ENCODE measurements at places on chromosomes 1 and 21.

GRCh38 chr21:23160914-23161313 lies 2162.7 kb downstream of the NCAM2 start:
- no peak for DNase-seq

DNA sequence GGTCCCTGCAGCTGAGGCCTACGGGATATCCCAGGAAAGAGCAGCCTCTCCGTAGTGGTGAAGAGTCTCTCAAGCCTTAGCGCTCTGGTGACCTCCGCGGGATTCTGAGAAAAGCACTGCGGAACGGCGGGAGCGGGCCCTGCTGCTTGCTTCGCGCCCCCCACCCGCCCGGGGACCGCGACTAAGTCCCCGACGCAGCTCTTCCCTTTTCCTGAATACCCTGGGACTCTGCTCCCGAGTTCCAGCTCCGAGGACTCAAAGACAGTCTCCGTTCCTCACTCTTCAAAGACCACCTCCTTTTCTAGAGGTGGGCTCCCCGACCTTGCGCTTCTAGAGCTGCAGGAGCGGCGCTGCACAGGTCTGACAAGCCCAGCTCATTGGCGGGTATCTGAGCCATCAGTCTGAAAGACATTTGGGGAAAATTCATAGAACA lies 3.6 kb upstream of the PRRX1 start:
- no peak for DNase-seq

- DNase-seq, result peak; percentile 83
Measured at GRCh38 chr1:117627546-117628130, 21.8 kb downstream of the TENT5C start.

DNA sequence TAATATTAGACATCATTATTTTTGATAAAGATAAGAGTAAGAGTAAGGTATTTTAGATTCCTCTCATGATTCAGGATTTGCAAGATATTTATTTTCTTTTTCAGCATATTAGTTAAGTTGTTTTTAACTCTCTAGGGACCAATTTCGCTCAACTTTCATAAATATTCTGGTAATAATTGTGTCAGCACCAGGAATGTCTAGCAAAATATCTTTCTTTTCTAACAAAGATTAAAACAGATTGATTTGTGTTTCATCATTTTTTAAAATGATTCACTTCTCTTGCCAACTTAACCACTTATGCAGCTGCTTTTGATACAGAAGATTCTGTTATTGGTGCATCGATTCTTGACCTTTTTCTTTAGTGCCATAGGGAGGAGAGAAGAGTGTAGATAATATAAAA lies 172.8 kb upstream of the PTGFR start:
- DNase-seq, result no peak

DNA sequence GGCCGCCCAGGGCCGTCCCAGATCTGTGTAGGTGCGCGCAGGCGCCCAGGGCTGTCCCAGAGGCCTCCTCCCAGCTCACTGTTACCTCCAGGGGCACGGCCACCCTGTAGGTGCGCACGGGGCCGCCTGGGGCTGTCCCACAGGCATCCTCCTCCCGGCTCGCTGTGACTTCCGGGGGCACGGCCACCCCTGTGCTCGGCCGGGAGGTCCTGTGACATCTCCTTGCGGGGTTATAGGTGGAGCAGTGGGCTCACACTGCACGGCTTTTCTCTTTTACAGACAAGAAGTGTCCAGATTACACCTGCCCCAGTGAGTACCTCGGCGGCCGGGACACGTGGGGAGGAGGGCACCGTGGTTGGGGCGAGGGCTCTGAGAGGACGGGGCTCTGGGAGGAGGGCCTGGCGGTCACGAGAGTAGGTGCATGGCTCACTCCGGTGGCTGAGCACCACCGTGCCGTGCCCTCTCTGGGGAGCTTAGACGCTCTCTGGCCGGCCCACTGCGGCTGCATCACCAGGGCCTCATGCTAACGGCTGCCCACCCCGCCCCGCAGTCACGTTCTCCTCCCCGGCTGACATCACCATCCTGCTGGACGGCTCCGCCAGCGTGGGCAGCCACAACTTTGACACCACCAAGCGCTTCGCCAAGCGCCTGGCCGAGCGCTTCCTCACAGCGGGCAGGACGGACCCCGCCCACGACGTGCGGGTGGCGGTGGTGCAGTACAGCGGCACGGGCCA lies 21.4 kb downstream of the COL6A1 start:
- no peak for DNase-seq

DNA sequence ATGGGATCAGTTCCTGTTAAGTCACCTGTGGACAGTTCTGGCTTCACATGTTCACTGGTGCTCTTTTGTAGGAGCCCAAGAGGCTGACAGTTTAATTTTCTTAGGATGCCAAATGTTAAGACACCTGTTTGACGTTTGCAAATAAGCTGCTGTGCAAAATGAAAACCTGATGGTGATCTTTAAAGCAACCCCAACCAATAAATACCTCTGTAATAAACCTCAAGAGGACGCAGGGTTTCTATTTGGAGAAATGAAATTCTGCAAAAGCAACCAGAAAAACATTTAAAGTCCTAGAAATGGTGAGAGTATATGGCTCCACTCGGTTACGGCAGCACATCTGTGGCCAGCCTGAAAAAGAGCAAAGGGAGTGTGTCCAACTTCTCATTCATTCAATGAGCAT lies 5.7 kb upstream of the RHEX start:
- DNase-seq, result no peak

GRCh38 chr1:31755850-31756492 lies 8.2 kb downstream of the ADGRB2 start:
- peak; percentile 4 for DNase-seq

- no peak for DNase-seq
Measured at GRCh38 chr1:40636777-40637176, 28.7 kb downstream of the RIMS3 start.

- DNase-seq, result peak; percentile 49
Measured at GRCh38 chr1:204350857-204351573, 8.7 kb downstream of the PLEKHA6 start.

GRCh38 chr1:37948841-37949240 lies 2.0 kb upstream of the INPP5B start:
- DNase-seq, result no peak

DNA sequence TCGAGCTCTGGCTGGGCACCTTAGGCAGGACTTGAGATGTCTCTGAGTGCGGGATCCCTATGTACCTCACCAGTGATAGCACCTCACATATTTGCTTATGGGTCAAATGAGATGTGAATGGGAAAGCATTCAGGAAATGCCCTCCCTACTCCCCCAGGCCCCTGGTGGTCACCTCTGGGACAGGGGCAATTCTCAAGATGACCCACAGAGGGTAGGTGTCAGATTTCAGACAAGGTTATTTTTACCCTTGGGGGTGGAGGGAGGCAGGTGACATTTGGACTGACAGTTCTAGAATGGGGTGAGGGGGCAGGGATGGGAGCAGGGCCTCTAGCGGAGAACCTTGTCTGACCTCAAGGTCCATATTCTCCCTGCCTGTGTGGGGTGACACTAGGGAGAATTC lies 27.1 kb downstream of the ACOT11 start:
- DNase-seq, result no peak

GRCh38 chr21:37449302-37449937 lies 82.8 kb downstream of the DYRK1A start:
- no peak for DNase-seq

DNA sequence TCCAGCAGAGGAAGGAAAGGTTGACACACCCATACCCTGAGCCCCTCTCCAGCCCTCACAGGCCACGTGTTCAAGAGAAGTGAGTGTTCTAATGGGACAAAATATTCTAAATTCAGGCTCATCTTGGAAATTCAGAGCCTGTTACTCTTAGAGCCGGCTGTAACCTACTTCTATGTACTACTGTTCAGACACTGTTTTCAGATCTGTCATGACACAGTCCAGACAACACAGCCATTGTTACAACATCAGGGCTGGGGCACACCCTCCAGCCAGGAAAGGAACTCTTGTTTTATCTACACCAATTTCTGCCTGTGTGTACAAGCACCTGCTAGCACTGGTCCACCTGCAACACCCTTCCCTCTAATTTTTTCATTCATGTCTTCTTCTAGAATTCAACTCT lies 145.4 kb upstream of the C8B start:
- DNase-seq, result no peak

DNA sequence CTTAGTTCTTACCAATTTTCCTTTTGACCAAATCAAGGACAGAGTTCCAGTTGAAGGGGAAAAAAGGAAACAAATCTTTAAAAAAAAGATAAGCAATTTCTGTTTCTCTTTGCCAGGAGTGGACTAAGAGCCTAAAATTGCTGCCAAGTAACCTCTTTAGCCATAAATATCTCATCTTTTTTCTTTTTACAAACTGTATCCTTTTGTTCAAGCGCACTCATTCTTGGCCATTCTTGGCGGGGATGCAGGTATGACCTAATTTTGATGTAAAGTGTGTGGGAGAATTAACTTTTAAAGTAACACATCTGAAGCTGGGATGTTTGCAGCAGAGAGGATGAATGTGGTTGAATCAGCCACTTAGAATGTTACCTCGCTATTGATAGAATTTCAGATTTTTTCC lies 13.4 kb upstream of the KIF1B start:
- DNase-seq, result peak; percentile 6

- DNase-seq, result no peak
Measured at GRCh38 chr1:41232305-41232704, 9.8 kb downstream of the SCMH1 start.
